ENCODE measurements at places on chromosomes 4 and X.

- DNase-seq, result no peak
Observed at GRCh38 chr4:3404546-3404945, 37.2 kb upstream of the HGFAC start.

DNA sequence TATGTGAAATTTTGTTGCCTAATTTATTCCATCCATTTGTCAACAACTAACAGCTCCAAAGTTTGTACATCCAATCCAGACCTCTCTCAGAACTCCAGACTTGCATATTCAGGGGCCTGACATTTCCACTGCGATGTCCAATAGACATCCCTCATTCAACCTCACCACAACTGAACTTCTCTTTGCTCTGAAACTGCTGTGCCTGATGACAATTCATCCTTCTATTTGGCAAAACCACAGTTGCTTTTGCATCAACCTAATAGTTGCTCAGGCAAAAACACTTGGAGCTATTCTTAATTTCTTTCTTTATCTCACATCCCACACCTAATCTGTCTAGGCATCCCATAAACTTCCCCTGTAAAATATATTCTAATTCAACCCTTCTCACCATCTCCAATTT lies 56.5 kb downstream of the ANTXR2 start:
- no peak for DNase-seq

- no peak for DNase-seq
Observed at GRCh38 chrX:136228839-136229207, 22.4 kb downstream of the MAP7D3 start.

GRCh38 chr4:150297861-150298474 lies 219.7 kb downstream of the DCLK2 start:
- DNase-seq, result peak; percentile 52

GRCh38 chrX:68180579-68180978 lies 252.7 kb downstream of the OPHN1 start:
- DNase-seq, result peak; percentile 52

GRCh38 chrX:150517303-150517910 lies 51.0 kb upstream of the MTM1 start:
- no peak for DNase-seq

DNA sequence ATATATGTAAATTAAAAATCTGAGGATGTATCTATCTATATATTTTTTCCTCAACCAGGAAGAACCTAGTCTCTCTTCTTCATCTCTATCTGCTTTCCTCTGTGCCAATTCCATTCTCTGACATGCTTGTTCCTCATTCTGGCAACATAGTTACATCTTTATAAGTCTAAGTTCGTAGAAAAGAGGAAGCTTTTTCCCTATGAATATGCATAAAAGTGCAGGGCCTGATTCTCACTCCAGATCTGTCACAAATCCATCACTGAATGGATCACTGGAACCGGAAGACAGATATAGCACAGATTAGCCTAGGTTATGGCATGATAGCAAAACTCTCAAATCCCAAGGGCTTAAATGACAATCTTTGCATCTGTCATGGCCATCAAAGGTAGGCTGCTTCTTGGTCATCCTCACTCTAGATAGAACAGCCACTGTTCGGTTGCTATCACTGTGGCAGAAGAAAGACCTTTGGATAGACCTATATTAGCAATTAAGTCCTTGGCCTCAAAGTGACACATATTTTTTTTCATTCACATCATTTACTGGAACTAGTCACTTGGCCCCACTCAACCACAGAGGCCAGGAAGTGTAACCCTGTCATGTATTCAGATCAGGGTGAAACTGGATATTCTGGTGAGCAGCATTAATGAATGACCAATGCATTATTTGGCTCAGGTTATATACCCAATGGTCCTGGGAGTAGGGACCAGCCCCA lies 22.2 kb downstream of the DTHD1 start:
- DNase-seq, result peak; percentile 84

DNA sequence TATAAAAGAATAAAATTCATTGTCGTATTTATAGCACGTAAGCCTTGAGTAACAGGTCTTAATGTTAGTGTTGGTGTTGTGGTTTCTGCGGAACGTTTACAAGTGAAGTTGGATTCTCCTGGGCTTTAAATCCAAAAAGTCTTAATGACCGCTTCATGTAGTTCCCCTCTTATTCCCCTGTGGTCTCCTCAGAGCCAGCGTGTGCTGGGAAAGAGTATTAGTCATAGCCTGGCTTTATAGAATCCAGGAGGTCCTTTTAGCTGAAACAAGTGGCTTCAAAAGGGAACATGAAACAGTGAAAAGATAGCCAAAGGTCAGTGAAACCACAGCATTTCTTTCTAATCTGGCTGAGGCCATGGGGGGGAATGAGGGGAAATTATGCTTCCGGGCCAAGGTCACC lies 79.1 kb downstream of the CLCN4 start:
- no peak for DNase-seq

DNA sequence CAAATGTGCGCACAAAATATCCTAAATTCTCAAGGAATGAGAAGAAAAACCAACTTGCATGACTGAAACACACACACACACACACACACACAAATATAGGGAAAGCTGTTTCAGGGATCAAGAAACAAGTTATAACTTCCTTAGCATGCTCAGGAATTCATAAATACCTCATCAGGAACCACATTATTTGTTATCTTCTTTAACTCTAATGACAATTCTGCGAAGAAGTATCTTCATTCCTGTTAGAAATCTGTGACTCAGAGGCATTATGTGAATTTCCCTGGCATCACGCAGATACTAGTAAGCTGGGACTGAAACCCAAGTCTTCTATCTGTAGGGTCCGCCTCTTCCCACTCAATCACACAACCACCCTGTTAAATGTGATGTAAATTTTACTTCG lies 30.3 kb downstream of the TMPRSS11A start:
- no peak for DNase-seq

DNA sequence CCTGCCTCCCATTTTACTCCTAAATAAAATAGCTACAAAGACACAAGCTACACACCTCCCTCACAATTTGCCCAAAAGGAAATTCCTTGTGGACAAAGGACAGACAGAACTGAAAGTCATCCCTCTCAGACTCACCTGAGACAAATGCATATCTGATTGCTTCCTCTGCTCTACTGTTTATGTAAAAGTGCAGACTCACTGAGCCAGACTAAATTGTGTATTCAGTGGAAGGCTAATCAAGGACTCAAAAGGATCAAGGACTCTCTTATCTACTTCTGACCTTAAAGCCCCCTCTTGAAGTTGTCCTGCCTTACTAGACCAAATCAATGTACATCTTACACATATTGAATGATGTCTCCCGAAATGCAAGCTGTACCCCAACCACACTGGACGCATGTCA lies 3.9 kb downstream of the PDCL2 start:
- DNase-seq, result no peak

GRCh38 chr4:113587640-113588275 lies 173.8 kb downstream of the CAMK2D start:
- DNase-seq, result no peak

DNA sequence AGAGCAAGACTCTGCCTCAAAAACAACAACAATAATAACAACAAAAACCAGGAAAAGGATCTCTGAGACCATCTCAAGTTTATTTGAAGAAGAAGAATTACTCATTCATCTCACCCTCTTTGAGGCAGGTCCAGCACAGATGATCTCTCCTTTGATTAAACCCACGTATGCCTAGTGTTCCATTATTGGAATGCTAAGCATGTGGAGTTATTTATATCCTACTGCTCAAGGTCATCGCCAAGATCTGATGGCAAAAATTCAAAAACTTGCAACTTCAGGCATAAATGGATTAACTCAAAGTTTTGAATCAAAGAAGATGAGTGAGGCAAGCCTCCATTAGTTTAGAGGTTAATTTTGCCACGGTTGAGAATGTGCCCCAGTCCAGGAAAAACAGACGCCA lies 184.2 kb downstream of the DHRSX start:
- no peak for DNase-seq

GRCh38 chrX:17295791-17296190 lies 79.2 kb upstream of the NHS start:
- DNase-seq, result no peak

DNA sequence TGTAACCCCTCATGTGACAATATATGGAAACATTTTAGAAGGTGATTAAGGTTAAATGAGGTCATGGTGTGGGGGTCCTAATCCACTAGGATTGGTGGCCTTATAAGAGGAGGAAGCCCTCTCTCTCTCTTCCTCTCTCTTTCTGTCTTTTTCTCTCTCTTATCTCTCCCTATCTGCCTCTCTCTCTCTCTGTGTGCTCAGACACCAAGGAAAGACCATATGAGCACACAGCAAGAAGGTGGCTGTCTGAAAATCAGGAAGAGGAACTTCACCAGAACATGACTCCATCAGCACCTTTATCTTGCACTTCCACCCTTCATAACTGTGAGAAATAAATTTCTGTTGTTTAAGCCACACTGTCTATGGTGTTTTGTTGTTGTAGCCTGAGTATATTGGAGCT lies 1472.2 kb downstream of the PCDH7 start:
- no peak for DNase-seq

GRCh38 chr4:6471307-6472007 lies 957 bp downstream of the PPP2R2C start:
- DNase-seq, result no peak

Measured in inflammatory macrophage treated with lipopolysaccharide for 4 hours (primary cell).